Stimulated activated CD8-positive, alpha-beta memory T cell treated with anti-CD3 and anti-CD28 coated beads, Interleukin-7, amount 100 ng/mL, for 1 hour (primary cell): ENCODE measurements at places on chromosomes 16 and 17.

DNA sequence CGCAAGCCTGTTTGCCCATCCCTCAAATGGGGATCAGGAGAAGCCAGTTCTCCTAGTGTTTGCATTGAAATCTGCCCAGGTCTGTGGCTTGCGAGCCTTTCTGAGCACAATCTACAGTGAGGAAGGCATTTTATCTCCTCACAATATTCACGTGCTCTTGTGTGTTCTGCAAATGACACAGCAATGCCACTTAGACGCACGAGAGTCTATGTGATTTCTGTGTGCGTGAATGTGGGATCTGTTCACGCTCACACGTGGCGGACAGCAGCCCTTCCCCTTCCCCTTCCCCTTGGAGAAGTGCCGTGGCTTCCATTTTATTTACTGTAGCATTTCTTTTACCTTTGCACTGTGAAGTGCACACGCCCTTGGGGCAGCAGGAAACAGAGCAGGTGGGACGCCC lies 17.7 kb upstream of the CBFA2T3 start:
- no peak for DNase-seq

DNA sequence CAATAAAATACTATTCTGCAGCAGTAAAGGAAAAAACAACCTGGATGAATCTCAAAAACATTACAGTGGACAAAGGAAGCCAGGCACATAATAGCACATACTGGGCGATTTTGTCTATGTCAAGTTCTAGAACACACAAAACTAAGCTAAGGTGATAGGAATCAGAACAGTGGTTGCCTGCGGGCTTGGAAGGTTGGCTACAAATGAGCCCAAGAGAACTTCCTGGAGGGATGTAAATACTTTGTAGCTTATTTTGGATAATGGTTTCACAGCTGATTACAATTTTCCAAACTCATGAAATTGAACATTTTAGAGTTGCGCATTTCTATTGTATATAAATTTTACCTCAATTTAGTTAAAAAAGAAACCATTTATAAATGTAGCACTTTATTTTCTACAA lies 67.6 kb upstream of the CES5A start:
- DNase-seq, result no peak

GRCh38 chr17:19287651-19288050 lies 50.5 kb downstream of the EPN2 start:
- DNase-seq, result no peak

DNA sequence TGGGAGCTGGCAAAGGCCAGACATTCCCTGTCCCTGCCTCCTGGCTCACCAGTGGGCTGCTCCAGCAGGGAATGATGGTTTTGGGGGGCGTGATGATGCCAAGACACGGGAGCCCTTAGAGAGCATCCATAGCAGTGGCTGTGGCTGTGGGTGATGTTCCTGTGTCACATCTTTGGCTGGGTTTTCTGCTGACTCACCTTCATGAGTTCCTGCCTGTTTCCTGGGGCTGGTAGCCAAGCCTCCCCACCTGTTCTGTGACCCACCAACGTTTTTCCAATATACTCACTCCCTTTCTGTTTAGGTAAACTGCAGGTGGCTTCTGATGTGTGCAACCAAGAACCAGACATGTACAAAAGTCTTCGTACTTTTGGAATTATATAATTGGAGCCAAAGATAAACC lies 16.5 kb upstream of the NF1 start:
- no peak for DNase-seq

DNA sequence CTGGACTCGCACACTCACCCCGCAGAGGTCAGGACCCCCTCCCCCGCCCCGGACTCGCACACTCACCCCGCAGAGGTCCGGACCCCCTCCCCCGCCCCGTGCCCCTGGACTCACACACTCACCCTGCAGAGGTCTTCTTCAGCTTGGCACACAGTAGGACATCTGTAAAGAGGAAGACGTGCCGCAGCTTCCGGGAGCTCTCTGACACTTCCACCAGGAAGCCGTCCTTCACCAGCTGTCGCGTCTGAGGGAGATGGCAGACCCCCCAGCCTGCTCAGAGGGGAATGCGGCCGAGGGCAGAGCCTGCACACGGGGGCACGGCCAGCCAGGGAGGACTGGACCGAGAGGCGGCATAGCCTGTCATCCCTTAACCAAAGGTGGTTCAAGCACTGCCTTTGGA lies 72.9 kb downstream of the TIMM22 start:
- DNase-seq, result no peak

- DNase-seq, result no peak
Observed at GRCh38 chr16:11877374-11877773, 26.0 kb upstream of the RSL1D1 start.

DNA sequence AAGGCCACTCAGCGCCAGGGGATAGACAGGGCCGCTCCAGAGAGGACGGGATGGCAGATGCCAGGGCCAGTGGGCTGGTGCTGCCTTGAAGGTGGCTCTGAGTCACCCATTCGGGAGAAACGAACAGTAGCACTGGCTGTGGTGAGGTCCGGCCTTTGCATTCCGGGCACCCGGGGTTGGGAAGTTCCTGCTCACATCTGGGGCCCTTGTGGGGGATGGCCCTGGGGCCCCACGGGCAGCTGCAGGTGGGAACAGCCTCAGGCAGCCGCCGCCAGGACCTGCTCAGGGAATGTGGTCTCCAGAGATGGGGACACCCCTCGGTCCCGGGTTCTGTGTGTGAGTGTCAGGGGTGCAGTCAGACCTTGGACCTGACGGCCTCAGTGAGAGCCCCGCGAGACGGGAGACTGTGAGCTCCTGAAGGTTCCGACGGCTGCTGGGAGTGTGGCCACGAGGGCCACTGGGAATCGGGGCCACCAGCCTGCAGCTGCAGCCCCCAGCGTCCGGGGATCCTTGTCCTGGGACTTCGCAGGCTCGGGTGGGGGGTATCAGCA lies 1.4 kb downstream of the CBFA2T3 start:
- no peak for DNase-seq

DNA sequence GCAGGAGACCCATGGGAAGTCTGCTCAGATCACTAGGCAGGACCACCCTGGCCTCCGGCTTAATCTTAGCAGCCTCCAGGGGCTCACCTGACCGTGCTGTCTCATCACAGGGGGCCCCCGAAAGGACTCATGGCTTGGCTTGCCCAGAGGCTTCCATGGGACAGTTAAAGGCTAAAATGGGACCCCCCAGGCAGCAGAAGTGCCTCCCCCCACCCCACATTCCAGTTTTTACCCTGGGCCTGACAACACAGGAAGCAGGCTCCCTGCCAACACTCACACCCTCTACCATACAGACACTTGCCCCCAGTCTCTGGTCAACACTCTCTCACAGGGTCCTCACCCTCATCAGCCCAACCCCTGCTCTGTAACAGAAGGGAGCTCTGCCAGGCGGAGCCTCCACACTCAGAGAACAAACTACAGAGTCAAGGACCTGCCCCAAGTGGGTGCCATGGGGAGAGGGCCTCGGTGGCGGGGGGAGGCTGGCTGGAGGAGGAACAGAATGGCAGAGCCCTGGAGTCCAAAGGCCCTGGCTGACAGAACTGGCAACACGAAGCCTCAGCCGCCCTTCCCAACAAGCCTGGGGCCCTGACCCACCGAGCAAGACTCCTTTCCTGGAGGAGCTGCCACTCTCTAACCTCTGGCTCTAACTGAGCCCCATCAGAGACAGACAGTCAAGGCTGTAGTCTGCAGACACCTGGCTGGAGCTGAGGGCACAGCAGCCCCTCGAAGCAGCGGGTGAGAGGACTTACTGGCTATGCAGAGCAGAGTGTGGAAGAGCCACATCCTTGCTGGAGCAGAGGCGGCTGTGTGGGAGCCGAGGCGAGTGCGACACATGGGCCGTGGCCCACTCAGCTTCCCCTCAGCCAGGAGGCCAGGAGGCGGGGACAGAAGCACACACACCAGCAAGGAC lies at the start of gene ITGAE:
ITGAE (minus strand) TSS at position 827 of the 910 bp plus-strand sequence; CDS start at position 783, 44 bp downstream.
- DNase-seq, result no peak

DNA sequence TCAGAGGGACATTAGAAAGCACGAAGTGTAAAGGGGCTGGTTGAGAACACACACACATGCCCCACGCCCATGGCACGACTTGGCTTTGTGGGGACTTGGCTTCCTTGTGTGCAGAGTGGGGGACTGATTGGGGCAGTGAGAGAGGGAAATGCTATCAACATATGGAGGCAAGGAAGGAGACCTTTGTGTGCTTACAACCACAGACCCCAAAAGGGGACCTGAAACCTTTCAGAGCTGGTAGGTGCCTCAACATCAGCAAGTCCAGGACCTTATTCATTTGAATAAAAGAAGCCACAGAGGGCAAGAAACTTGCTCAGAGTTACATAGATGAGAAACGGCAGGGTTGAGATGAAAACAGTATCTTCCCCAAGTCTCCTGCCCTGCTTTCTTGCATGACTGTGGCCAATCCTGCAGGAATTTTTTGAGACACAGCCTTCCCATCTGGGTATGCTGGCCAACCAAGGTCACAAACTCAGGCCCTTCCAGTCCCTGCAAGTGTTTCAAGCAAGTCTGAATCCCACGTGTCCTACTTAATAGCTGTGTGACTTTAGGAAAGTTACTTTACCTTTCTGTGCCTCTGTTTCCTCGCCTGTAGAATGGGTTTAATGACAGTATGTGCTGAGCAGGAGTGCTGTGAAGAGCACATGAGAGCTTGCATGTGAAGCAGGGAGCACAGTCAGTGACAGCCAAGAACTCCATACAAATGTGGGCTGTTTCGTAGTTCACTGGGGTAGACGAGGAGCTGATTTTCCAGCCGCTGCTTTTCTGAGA lies 26.2 kb downstream of the C16orf78 start:
- no peak for DNase-seq

GRCh38 chr17:13114601-13115031 lies 96.8 kb upstream of the ELAC2 start:
- DNase-seq, result no peak

DNA sequence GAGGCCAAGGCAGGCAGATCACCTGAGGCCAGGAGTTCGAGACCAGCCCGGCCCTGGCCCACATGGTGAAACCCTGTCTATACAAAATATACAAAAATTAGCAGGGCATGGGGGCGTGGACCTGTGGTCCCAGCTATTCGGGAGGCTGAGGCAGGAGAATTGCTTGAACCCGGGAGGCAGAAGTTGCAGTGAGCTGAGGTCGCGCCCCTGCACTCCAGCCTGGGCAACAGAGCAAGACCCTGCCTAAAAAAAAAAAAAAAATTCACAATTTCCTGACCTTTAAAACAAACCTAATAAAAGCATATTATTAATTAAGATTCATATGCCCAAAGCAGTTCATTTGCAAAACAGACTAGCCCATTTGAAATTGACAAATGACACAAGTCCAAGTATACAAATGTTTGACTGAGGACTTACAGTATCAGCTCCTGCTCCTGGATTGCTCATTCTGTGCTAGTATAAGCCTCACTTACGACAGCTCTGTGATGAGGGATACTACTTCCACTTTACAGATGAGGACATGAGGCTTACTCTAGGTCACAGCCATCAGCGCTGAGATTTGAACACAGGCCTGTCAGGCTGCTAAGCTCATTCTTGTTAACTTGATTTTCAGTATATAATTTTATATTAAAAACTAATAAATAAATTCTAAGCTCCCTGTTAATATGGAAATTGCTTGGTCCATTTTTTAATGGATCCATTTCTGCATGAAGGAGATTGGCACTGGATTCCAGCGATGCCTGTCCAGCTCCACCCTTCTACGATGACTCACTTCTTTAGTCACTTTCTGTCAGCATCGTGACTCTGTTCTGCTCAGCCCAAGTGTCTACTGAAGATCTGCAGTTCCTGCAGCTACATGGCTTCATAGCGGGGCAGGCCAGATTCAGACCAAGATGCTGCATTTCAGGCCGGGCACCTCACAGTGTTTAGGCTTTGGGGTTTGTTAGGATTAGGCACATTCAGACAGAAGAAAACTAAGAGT lies 88.2 kb downstream of the WDR59 start:
- no peak for DNase-seq

- no peak for DNase-seq
Observed at GRCh38 chr16:86100205-86101136, 201.5 kb downstream of the IRF8 start.

DNA sequence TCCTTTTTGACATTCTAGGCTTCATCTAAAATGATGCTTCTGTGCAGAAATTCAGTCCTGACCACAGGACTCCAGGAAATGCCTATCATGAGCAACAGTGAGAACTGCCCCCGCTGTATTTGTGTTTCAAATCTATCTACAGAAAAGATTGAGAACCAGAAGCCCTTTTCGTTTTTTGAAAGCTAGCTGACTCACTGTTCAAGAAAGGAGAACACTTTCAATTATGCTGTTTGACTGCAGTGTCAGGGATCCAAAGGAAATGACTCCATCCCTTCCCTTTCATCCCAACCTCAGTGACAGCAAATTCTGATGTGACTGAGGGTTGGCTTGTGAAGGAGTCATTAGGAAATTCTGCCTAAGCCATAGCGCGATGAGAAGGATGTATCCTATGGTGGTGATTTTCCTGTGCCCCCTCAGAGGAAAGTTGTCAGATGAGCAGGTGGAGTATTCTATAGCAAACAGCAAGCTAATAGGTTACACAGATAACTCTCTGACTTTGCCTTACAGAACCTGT lies 622.3 kb downstream of the TMEM114 start:
- DNase-seq, result no peak

DNA sequence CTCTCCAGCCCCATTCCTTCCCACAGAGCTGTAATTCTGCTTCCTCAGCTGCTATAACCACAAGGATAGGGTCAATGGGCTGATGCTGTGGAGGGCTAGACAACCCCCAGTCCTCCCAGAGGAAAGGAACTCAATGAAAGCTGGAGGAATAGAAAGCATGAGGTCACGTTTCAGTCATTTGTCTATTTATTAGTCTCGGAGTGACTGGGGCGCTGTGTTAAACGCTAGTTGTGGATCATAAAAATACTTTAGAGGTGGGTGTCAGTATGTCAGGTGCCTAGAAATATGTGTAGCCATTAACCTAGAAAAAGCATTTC lies 787 bp upstream of the CCL3L1 start:
- no peak for DNase-seq

- DNase-seq, result no peak
Observed at GRCh38 chr16:53955221-53955875, 251.4 kb downstream of the FTO start.

DNA sequence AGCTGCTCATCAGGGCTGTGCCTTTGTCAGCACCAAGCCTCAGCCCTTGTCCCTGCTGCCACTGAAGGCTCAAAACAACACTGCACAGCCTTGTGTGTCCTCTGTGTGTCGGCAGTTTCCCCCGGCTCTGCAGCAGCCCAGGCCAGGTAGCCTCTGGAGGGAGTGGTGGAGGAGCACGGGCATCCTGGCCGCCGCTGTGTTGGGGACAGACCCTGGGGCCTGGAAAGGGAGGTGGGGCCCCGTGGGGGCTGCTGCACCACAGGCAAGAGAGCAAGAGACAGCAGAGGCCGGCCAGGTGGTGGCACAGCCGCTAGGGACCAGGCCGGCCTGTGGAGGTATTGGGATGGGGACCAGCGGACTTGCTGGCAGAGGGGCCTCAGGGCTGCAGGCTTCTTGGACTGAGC lies 96.9 kb upstream of the ZNF750 start:
- DNase-seq, result no peak

- no peak for DNase-seq
Observed at GRCh38 chr16:47469227-47469626, 8.1 kb downstream of the PHKB start.

GRCh38 chr17:77317091-77317750 lies 176.5 kb downstream of the SEC14L1 start:
- no peak for DNase-seq

- no peak for DNase-seq
Observed at GRCh38 chr16:51982715-51983680, 563.9 kb downstream of the TOX3 start.

GRCh38 chr16:11325404-11326083 lies 19.7 kb upstream of the RMI2 start:
- no peak for DNase-seq
